ACHN (cell line): ENCODE measurements at places on chromosomes 6 and 20.

DNA sequence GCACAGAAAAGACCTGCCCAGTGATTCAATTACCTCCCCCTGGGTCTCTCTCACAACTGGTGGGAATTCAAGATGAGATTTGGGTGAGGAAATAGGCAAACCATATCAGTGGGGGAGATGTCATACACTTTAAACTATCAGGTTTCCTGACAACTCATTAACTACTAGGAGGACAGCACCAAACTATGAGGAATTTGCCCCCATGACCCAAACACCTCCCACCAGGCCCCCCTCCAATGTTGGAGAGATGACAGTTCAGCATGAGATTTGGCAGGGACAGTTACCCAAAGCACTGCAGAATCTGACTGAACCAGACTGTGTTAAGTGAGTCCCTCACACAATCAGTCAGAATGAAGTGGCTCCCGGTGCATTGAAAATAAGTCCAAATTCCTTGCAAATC, 148.0 kb downstream of the TTLL2 start:
- DNase-seq, result no peak

DNA sequence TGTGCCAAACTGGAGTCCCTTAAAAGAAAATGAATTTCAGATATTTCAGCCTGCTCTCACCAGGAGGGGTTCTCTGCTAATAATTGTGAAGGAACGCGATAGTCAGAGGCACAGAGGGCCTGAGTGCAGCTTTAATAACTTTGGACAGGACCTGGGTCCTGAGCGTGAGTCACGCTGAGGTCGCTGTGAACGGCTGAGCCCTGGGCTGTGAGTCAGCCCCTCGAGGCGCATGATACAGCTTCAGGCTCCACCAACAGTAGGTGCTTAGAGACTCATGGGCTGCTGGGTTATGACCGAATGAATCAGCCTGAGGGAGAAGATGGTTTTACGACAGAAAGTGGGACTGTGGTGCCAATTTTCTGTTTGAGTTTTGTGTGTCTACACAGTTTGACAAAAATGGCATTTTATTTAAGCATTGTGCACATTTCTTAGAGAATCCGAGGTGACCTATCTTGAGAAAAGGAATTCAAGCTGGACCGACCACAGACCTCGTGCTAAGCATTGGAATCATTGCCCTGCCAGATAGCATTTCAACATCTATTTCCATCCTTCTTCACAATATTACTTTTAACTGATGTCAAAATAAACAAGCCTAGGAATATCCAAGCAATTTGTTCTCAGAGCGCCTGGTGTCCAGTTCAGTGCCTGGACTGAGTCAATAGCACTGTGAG, 183.0 kb downstream of the THBS2 start:
- peak; percentile 94 for DNase-seq

GRCh38 chr20:48740712-48741111, 87.1 kb downstream of the PREX1 start:
- DNase-seq, result no peak

- DNase-seq, result no peak
These were observed 309.3 kb upstream of the CDYL start for GRCh38 chr6:4466769-4467480.

GRCh38 chr20:63831646-63831992, 555 bp upstream of the ZBTB46 start:
- no peak for DNase-seq

DNA sequence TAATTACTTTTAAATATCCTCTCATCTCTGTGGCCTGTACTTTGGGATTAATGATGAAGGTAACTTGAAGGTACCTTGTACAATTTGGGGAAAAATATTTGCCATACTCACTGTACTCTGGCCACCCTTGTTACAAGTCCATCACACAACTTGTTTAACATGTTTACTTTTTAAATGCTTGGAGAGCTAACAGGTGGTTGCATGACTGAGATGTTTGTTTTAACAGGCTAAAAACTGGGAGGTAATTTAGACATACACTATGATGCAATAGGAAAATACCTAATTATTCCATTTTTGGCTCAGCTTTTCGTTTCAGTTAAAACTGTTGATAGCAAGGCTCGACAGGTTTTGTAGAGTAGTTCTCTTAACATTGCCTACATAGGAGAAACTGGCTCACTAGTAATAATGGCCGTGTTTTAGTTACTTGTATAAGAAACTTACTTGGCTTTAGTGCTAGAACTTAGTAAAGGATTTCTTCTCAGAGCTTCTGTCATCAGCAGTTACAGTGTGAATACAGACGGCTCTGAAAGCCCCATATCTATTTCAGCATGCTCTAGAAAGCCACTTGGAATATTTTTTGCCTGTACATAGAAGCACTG, 489.8 kb upstream of the SOX4 start:
- no peak for DNase-seq

DNA sequence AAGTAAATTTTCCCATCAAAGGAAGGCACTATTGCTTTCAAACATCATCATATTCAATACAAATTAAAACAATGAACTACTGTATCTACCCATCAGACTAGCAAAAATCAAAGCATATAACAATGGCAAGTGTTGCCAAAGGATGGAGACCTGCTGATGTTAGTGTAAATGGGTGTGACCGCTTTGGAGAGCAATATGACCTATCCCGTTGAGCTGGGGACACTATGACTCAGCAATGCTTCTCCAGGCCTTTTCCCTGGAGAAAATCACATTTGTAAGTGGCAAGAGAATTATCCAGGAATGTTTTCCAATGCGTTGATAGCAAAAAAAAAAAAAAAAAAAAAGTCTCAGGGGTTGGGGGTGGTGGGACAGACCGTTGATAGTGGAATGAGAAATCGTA, 46.1 kb downstream of the PHACTR3 start:
- DNase-seq, result no peak
